Tibial artery (tissue), 4 donors: ENCODE measurements at places on chromosomes 13 and 19.

- no peak for DNase-seq
Measured at GRCh38 chr13:55155046-55155445, 1985.7 kb upstream of the PRR20A start.

DNA sequence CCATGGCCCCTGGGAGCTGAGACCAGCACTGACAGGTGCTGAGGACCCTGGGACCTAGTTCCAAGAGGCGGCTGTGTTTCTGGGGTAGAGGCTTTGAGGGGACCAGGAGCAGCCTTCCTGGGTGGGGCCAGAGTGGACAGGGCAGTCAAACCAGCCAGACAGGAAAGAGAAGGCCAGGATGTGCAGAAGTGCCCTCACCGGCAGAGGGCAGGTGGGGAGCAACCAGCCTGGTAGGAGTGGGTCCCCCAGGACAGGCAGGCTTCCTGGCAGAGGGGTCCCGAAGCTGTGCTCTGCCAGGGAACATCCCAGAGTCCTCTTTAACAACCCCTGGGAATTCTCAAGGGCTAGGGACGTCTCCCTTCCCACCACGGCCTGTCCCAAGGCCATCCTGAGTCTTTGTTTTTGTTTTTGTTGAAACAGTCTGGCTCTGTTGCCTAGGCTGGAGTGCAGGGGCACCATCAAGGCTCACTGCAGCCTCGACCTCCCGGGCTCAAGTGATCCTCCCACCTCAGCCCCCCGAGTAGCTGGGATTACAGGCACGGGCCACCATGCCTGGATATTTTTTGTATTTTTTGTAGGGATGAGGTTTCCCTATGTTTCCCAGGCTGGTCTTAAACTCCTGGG lies 3.0 kb upstream of the HIPK4 start:
- no peak for DNase-seq

GRCh38 chr19:46963093-46963734 lies 56.4 kb upstream of the NPAS1 start:
- DNase-seq = no peak

DNA sequence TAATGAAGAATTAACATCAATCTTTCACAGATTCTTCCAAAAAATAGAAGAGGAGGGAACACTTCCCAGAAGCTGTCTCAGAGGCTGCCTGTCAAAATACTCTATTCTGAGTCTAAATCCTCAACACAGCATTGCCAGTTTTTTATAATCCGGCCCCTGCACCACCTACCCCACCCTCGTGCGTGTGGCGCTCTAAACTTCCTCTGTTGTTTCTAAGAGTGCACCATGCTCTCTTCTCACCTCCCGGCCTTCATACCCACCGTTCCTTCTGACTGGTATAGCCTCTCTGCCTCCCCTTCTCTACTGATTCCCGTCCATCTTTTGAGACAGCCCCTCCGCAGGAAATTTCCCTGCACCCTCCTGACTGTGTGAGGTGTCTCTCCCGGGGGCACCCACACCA lies 136.8 kb downstream of the KATNAL1 start:
- peak; percentile 32 for DNase-seq

- no peak for DNase-seq
Measured at GRCh38 chr13:29397265-29397664, 198.2 kb downstream of the SLC7A1 start.

- no peak for DNase-seq
Measured at GRCh38 chr19:46715620-46715974, 1.3 kb downstream of the PRKD2 start.

DNA sequence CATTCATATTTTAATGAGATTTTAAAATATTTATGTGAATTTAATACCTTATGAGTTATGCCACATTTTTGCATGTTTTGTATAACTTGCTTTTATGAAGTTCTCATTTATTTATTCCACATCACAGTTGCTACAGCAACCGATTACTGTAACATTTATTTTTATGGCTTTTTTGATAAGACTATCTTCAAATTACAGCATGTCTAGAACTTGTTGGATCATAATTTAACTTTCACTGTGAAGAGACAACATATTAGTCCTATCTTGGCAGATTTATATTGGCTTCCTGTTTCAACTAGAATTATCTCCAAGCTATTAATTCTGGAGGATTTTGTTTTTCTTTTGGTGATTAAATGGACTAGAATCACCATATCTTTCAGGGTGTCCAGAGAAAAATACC lies 793.7 kb upstream of the SLITRK5 start:
- no peak for DNase-seq

- DNase-seq = no peak
Measured at GRCh38 chr19:38944981-38945506, 14.3 kb downstream of the MRPS12 start.

- no peak for DNase-seq
Measured at GRCh38 chr13:39025433-39025839, 12.5 kb downstream of the PROSER1 start.

- DNase-seq = no peak
Measured at GRCh38 chr13:101343128-101343787, 73.0 kb downstream of the NALCN start.

GRCh38 chr13:111661776-111662175 lies 341.3 kb downstream of the TEX29 start:
- no peak for DNase-seq

- DNase-seq = no peak
Measured at GRCh38 chr13:26551255-26551860, 6.1 kb upstream of the WASF3 start.

- DNase-seq = no peak
Measured at GRCh38 chr19:1918975-1919374, 13.8 kb downstream of the ADAT3 start.

GRCh38 chr19:49327878-49328544 lies 3.0 kb upstream of the SLC6A16 start:
- peak; percentile 43 for DNase-seq

- no peak for DNase-seq
Measured at GRCh38 chr13:24104723-24105122, 55.8 kb upstream of the SPATA13 start.

DNA sequence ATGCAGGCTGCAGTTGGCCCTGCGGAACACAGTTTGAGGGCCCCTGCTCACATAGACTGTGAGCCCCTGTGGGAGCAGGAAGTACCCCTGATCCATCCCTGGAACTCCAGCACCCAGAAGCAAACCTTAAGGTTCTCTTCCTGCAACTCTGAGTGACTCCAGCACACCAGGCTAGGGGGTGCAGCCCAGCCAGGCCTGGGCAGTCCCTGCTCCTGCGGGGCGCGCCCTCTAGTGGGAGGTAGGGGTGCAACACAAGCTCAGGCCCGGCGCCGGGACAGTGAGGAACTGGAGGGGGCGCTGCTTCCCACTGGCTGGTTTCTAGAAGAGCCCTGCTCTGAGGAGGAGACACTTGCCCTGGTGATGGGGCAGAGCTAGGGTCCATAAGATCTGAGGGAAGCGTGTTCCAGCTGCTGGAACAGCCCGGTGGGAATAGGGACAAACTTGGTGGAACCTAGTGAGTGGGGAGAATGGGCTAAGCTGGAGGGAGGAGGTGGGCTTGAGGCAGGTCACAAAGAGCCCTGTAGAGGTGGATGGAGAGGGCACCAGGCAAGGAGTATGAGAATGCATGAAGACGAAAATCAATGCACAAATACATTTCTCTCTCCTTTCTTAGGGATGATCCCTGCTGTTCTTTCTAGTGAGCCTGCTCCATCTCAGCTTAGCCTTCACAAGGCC lies 5.0 kb downstream of the ZSCAN5A start:
- DNase-seq = no peak

DNA sequence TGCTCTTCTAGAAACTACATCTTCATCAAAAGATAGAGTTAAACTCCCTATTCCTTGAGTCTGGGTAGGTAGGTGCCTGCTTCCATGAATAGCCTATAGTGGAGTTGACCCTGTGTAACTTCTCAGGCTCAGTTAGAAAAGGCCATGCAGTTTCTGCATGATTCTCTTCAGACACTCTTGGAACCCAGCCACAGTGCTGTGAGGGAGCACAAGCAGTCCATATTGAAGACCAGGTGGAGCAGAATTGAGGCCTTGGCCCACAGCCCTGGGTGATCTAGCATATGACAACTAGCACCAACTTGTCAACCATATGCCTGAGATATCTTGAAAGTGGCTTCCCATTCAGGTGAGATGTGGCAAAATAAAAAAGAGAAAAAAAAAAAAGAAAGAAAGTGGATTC lies 10.3 kb upstream of the PAN3 start:
- DNase-seq = no peak

DNA sequence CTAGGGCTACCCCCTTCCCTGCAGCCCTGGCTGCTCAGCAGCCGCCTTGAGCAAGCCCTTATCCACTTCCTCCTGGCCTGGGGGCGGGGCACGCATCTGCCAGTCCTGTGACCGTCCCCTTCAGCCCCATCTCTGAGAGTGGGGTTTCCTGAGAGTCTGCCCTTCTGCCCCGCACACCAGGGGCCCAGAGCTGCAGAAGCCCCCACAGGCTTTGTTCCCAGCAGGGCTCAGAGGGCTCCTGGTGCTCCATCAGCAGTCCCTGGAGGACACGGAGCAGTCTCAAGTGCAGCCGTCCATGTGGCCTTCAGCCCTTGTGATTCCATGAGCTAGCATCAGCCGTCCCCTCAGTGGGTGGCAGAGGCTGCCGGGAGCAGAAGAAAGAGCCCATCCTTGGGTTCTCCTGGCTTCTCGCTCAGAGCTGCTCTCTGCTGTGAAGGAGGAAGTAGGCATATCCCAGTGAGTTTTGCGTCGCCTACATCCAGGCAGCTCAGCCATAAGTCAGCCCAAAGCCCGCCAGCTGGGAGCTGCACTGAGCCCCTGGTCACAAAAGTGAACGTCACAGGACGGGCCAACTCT lies 16.3 kb downstream of the MYO9B start:
- peak; percentile 60 for DNase-seq

GRCh38 chr19:55958356-55958755 lies 10.7 kb downstream of the NLRP8 start:
- DNase-seq = no peak

DNA sequence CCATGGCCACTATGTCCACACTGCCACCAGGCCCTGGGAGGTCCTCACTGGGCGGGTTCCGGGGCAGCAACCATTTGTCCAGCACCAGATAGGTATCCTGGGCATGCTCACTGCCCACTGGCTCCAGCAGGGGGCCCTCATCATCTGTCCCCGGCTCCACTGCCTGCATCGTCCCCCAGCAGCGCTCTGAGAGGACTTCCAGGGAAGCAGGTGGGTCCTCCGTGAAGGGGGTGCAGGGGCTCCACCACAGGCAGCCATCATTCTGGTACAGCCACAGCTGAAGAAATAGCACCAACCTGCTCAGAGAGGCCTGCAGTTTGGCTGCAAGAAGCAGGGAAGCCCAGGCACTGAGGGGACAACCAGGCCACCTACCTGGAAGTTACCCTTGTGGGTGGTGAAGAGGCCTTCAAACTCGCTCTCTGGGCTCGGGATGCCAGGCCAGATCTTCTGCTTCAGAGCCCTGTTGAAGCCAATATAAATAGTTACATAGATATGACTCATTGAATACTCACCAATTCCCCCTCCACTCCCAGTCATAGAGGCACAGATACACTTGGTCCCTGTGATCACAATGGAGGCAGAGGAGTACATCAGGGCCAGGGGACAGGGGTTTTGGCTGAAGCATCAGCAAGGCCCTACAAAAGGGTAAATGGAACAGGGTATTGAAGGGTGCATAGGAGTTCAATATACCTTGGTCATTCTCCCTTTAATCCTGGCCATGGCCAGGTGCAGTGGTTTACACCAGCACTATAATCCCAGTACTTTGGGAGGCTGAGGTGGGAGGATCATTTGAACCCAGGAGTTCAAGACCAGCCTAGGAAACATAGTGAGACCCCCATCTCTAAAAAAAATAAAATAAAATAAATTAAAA lies 4.1 kb downstream of the SWSAP1 start:
- DNase-seq = no peak

DNA sequence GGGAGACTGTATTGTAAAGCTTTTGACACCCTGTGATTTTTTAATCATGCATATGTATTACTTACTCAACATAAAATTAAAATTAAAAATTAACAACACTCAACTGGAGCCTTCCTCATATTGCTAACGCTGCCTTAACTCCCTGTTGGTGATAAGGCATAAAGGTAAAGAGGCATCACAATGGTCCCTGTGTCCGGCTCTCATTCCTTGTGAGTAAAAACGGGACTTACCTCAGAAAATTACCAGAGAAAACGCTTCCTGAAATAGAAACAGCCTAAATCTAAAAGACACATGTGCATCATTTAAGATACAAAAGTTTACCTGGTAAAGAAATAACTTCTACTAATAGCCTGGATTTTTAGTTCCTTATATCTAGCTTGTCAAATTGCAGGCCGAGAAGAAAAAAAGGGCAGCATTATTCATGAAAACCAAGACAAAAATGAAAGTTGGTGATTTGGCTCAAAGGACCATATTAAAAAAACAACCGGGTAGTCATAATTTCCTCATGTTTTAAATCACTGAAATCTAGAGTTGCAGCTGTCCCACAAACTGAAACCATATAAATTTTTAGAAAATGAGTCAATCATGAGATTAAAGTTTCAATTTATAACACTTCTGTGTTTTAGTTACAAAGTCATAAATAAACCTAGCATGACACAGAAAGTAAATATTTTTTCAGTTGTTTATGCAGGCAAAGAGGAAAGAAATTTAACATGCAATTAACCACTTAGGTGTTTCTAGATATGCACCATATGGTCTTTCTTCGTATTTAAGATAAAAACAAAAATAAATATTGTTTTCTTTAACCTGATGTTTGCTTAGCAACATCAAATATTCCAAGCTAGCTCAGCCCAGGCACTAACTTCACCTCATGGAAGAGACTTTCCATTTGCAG lies 94.7 kb downstream of the MIPEP start:
- DNase-seq = no peak

- no peak for DNase-seq
Measured at GRCh38 chr13:43128504-43128961, 105.1 kb downstream of the DNAJC15 start.

GRCh38 chr13:98672947-98673613 lies 79.4 kb downstream of the SLC15A1 start:
- peak; percentile 74 for DNase-seq

DNA sequence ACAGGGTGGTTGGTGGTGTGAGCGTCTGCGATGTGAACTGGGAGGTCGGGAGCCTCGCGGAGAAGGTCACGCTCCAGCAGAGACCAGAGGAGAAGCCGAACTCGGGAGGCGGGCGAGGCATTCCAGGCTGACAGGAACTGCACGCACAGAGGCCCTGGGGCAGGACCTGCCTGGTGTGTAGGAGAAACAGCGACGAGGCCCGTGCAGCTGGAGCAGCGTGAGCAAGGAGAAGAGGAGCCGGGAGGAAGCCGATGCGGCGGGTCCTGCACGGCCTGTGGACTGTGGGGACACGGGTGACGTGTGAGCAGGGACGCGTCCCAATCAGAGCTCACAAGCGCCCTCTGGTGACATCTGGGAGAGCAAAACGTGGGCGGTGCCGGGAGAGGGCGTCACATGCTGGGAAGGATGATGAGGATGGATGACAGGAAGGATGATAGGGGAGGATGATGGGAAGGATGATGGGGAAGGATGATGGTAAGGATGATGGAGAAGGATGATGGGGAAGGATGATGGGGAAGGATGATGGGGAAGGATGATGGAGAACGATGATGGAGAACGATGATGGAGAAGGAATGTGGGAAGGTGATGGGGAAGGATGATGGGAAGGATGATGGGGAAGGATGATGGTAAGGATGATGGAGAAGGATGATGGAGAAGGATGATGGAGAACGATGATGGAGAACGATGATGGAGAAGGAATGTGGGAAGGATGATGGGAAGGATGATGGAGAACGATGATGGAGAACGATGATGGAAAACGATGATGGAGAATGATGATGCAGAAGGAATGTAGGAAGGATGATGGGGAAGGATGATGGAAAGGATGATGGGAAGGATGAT lies 16.1 kb upstream of the MADCAM1 start:
- peak; percentile 73 for DNase-seq
